Naive thymus-derived CD8-positive, alpha-beta T cell (primary cell): ENCODE measurements at places on chromosomes 7 and 10. TPM values are rescaled to one million over a fixed set of nuclear protein-coding genes. Genes with fewer than 3 reads are reported as not detected.
A peak's percentile ranks its signal among the peaks of the same experiment; 100 is the strongest.

Gene TRDMT1
- polyA plus RNA-seq = 6.9 TPM

Gene CCL24
- polyA plus RNA-seq = not detected

Gene AGBL3
- 3.2 TPM for polyA plus RNA-seq

Gene EGR2
- polyA plus RNA-seq = 0.28 TPM

Gene SEC24C
- polyA plus RNA-seq = 33.5 TPM

Gene COL26A1
- polyA plus RNA-seq = not detected

Gene NFKB2
- 9.1 TPM for polyA plus RNA-seq

Gene PIK3AP1
- 20.2 TPM for polyA plus RNA-seq

Gene FIS1
- polyA plus RNA-seq = 235 TPM

Gene LIPN
- polyA plus RNA-seq = not detected

Gene PLAC9
- polyA plus RNA-seq = not detected

Gene SLC26A5
- polyA plus RNA-seq = not detected

Gene PLCE1
- polyA plus RNA-seq = 0.19 TPM

Gene AKR1B15
- polyA plus RNA-seq = not detected

Gene PSD
- polyA plus RNA-seq = 5.9 TPM

Gene ACSM6
- not detected for polyA plus RNA-seq

- no peak for DNase-seq
Measured at GRCh38 chr7:99762680-99763327, 21.2 kb downstream of the CYP3A4 start.

GRCh38 chr7:71787513-71787912 is 624.6 kb downstream of the CALN1 start:
- DNase-seq = no peak

DNA sequence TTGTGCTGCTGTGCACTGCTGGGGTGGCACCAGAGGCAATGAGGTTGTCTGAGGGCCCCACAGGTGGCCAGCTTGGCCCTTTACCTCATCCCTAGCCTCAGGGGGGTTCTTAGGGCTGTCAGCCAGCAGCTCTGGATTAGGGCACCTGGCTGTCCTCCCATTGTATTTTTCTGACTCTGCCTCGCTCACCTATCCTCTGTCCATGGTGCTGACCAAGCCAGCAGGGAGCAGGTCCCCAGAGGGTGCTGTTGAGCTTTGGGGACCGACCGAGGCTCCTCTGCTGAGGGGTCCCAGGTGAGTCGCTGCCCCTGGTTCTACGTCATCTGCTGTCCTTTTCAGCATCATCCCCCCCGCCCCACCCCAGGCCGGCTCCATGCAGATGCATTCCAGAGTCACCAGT is 32.1 kb upstream of the ZNF735 start:
- no peak for DNase-seq

- no peak for DNase-seq
Measured at GRCh38 chr7:47546733-47547494, 35.0 kb downstream of the TNS3 start.

GRCh38 chr10:124354411-124355382 is 64.0 kb downstream of the OAT start:
- peak; percentile 17 for DNase-seq

GRCh38 chr7:55108401-55108800 is 89.6 kb downstream of the EGFR start:
- DNase-seq = no peak

DNA sequence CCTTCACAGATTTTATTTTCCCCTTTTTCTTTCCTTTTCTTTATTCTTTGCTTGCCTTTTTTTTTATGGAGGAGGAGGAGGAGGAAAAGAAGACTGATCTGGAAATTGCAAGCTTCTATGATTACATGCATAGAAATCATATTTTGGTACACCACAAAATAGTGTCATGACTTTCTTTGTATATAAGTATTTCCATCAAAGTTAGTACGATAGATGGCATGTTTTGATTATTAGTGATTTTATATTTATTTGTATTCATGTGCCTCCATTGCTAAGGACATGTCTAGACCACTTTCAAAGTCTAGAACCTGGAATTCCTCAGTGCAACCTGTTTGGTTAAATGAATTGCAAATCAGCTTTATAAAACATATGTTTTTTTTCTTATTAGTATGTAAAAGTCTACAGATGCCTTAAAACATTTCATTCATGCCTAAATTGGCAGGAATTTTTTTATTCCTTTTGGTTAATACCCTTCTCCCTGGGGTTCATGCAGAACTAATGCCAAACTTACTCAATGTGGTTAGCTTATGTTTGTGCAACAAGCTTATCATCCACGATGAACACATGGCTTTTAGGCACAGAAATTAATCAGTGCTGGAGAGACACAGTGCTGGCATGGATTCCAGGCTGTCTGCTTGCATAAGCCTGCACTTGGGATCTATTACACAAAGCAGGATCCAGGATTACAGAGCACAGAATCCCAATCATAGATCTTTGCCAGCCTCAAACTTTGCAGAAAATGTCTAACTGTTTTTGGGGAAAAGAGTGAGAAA is 213.1 kb downstream of the CHRM2 start:
- DNase-seq = no peak

DNA sequence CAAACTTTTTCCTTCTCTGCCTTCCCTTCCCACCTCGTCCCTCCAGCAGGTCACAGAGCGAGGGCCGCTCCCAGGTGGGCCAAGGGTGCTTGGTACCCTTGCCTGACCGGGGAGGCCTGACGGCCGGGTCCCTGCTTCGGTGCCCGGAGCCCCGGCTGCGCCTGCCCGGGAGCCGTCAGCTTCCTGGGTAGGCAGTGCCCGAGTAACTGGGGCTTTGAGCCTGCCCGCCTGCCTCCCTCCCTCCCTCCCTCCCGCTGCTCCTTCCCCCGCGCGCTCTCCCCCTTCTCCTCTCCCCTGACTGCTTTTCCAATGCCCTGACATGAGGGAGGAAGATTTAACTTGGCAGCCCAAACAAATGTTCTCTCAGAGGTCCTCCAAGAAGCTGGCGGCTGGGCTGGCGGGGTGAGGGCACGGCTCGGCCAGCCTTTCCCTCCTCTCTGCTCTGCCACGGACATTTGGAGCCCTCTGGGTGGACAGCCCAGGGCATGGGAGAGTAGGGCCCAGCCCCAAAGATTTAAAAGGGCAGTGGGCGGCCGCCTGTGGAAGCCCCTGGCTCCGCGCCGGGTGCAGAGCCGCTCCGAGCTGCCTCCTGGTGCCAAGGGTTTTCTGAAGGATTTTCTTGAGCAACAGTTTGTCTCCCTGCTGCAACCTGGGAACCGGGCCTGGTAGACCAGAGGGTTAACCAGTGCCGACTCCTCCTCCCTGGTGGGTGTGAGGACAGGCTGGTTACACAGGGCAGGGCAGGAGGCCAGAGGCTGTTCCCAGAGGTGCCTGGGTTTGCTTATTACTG is 2.0 kb downstream of the ZMIZ1 start:
- no peak for DNase-seq

GRCh38 chr7:94417306-94417705 is 22.6 kb downstream of the COL1A2 start:
- no peak for DNase-seq

GRCh38 chr10:105769248-105770184 is 1128.4 kb downstream of the SORCS3 start:
- DNase-seq = no peak

DNA sequence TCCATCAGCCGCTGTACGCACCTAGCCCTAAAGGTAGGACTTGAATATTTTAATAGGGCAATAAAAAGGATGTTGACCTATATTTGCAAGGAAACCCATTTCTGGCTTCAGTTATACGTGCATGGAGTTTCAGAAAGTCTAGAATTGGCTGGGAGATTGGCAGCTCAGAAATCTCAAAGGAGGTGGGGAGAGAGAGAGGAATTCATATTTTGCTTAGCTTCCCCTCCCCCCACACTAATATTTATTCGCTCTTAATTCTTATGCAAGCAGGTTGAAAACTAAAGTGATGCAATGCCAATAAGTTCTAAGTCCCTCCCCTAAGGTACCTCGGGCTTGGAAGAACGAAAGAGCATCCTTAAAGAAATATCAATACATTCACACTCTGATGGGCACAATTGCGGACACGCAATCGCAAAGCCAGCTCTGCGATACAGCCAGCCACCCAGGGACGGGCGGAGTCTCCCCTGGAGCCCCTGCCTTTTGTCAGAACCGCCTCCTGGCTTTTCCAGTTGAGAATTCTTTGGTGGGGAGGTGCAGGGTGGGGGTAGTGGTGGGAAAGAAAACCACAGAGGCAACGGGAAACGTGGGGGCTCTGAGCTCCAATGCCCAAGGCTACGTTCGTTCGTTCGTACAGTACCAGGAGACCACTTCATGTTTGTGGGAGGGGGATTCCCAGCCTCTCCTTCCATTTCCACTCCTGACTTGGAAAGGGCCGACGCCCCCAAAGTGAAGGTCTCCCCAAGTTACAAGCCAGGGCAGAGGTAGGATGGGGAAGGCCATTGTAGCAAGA is 1.3 kb downstream of the SHH start:
- no peak for DNase-seq

- DNase-seq = no peak
Measured at GRCh38 chr10:4643471-4643870, 182.5 kb upstream of the AKR1E2 start.

DNA sequence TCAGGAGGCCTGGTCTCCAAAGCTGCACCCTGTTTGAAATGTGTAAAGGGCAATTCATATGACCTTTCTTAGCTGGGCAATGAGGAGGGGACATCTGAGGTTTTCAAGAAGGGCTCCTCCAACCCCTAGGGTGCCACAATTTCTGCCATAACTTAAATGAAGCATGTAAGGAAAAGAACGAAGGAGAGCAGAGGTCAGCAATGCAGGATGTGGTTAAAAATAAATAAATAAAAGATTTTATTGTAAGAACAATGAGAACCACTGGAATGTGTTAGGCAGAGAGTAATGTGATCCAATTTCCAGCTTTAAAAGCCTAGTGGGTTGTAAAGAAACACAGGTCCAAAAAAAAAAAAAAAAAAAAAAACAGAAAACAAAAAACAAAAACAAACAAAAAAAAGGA is 673.1 kb downstream of the TNS3 start:
- no peak for DNase-seq

GRCh38 chr10:119020627-119020946 is 8.9 kb upstream of the NANOS1 start:
- DNase-seq = no peak

DNA sequence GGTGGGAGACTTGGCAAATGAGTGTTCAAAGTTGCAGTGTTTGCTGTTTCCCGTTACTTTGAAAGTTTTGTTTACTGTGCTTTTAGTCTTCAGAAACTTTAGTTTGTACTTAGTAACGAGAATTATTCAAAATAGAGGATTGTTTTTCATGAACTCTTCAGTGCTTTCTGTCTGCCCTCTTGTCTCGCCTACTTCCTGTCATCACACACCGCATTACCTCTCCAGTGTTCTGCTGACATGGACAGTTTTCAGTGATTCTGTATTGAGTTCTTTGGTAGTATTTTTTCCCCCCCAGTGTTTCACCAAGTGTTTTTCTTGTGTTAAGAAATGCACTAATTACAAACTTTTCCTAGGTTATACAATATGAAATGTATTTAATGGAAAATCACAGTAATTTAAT is 207.0 kb downstream of the MLLT10 start:
- DNase-seq = no peak

DNA sequence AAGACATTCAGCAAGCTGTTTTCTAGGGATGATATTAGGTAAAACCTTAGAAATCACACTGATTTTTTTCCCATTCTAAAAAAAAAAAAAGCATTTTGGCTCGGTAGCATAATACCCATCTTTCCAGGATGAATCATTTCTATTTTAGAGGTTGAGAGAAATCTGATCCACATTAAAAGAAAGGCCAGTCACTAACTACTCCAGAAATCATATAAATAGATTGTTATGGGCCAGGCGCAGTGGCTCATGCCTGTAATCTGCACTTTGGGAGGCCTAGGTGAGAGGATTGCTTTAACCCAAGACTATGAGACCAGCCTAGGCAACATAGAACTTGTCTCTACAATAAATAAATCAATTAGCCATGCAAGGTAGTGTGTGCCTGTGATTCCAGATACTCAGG is 164.3 kb downstream of the BAMBI start:
- DNase-seq = no peak

- no peak for DNase-seq
Measured at GRCh38 chr7:5428478-5429252, 5.0 kb upstream of the TNRC18 start.

DNA sequence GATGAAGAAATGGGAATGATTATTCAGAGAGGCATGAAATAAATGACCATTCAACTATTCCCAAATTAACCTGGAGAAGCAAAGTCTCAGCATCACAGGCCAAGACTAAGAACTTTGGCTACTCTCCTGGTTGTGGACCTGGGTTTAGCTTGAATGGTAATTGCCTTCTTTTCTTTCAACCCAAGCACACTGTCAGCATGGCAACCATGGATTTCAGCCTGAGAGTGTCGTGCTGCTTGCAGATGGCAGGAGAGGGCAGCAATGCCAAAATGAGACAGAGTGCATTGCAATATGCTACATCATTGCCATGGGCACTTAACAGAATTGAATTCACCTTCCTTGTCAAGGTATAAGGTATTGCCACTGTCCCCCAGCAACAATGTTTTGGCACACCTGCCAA is 767.2 kb downstream of the REEP3 start:
- DNase-seq = no peak

GRCh38 chr10:82249141-82249540 is 374.1 kb downstream of the NRG3 start:
- no peak for DNase-seq

DNA sequence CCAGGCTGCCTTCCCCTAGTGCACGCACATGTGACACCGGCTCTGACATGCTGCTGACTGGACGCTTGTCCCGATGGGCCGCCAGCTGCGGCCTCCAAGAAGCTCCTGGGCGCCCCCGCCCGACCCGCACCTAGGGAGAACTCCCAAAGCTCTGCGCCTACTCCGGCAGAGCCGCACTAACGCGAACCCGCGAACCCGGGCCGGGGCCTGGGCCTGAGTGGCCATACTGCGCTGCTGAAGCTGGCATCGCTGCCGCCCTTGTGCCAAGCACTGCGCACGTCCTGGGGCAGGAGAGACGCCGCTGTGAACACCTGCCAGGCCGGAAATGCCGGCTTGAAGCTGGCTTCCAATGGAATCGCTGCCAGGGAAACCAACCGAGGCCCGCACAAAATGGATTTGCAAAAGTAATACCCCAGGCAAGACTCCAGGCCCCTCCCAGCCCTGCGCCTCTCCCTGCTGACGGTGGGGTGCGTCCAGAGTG is 85.1 kb downstream of the WASHC2A start:
- no peak for DNase-seq

DNA sequence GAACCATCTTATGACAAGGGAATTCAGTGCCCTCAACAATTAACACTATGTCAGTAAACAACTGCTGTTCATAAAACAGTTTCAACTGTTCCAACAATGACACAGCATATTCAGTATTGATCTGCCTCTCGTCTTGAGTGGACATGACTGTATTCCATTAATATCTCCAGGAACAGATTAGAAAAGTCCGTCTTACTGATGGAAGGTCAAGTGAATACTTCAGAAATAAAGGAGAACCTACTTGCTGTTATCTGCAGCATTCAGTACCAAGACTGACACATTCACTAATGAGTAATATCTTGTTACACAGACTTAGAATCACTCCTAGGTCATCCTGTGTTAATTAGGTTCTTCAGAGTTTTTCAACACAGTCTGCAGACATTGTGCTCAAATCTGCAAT is 12.1 kb downstream of the KBTBD2 start:
- DNase-seq = no peak
